ENCODE measurements at places on chromosomes 2 and 18.

- DNase-seq: no peak
Observed at GRCh38 chr18:12803069-12803936, 80.7 kb downstream of the PTPN2 start.

- DNase-seq: peak; percentile 17
Observed at GRCh38 chr18:77004555-77005380, 127.8 kb downstream of the MBP start.

- no peak for DNase-seq
Observed at GRCh38 chr18:3177902-3178687, 41.7 kb downstream of the MYOM1 start.

DNA sequence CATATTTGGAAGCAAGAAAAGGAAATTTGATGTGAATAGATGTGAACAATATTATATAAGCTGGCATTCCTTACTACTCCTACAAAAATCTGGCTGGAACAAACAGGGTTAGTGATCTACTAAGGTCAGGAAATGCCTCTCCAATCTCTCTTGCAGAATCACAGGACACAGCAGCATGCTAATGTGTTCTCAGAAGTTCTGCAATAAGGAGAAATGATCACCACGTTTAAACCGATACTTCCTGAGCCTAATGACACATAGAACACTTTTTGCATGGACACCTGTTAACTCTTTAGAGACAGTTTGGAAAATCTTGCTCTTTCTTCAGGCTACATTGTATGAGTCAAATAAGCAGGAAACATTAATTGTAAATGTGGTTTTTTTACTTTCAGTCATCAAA, 89.6 kb upstream of the MAP3K20 start:
- no peak for DNase-seq

DNA sequence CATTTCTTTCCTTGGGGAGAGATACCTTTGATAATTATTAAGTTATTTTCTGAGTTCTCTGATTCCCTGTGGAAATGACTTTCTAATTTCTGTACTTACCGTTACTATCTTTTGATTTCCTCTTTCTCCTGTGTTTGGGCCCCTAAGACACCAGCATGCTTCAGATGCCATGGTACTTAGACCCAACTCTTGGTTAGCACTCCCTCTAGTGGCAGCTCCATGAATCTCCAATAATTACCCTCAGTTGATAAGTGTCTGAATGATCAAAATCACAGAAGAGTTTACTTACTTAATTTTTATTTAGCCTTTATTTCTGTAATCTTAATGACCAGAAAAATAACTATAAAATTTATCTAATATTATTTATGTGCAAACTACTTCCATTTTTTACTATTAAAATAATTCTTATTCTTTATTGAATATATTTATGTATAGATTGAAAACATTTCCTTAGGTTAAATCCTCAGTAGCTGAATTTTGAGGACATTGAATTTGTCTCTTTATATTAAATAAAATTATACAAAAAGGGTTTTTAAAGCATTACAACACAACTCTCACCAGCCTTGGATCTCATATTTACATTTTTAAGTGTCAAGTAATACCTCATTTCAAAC, 300.4 kb downstream of the KCNS3 start:
- peak; percentile 3 for DNase-seq

DNA sequence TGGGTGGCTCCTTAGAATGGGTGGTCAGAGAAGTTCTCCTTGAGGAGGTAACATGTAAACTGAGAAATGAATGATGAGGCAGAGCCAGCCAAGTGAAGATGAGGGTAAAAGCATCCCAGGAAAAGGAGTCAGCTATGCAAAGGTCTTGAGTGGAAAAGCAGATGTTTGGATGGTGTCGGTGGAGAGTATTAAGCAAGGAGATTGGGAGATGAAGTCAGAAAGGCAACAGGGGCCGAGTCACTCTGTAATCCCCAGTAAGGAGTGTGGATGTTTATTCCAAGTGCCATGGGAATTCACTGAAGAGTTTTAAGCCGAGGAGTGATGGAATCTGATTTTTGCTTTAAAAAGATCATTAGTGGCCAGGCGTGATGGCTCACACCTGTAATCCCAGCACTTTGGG, 3.4 kb upstream of the STAMBP start:
- DNase-seq: no peak

DNA sequence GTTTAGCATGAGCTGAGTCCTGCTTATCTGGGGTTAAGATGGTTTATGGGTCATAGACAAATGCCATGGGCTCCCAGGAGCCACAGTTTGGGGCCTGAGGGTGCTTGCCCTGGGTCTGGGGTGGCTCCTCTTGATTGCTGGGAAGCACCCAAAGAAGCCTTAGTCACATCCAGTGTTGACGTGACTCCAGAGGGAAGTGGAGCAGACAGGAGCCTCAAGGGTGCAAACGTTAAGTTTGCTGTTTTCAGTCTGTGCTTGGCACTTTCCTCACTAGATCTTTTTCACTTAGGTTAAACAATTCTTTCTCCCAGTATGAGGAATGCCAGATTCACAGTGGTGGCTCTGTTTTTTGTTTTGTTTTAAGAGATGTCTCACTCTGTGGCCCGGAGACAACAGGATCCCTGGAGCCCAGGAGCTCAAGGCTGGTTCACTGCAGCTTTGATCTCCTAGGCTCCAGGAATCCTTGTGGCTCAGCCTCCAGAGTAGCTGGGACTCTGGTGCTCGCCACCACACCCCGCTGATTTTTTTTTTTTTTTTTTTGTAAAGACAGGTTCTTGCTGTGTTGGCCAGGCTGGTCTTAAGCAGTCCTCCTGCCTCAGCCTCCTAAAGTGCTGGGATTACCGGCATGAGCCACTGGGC, 251.3 kb downstream of the FAM210A start:
- no peak for DNase-seq

- no peak for DNase-seq
Observed at GRCh38 chr2:46334389-46335271, 37.4 kb downstream of the EPAS1 start.

DNA sequence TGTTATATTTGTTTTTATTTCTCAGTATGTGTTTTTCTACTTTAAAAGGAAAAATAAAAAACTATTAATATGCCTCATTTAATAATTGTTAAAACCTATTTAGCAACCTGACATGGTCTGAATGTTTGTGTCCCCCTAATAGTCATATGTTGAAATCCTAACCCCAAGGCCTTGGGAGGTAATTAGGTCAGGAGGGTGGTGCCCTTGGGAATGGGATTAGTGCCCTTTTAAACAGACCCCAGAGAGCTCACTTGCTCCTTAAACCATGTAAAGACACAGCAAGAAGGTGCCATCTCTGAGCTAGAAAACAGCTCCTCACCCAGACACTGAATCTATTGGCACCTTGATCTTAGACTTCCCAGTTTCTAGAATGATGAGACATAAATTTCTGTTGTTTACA, 71.8 kb downstream of the CHST9 start:
- DNase-seq: no peak

- DNase-seq: no peak
Observed at GRCh38 chr2:230312638-230313037, 14.4 kb upstream of the SP140L start.

DNA sequence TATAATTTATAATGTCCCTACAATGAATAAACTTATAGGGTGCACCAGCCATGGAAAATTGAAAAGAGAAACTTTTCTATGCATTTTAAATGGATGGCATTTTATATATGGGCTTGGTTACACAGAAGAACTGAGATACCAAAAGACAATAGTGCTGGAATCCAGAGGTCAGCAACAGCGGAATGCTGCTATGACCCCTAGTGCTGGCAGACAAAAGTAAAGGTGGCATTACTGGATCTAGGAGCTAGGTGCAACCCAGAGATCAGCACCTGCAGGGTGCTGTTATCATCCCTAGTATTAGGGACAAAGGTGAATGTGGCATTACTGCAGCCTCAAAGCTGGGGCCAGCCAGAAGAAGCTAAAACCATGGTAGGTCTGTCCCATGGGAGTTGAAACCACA, 392.7 kb upstream of the ST6GAL2 start:
- no peak for DNase-seq

DNA sequence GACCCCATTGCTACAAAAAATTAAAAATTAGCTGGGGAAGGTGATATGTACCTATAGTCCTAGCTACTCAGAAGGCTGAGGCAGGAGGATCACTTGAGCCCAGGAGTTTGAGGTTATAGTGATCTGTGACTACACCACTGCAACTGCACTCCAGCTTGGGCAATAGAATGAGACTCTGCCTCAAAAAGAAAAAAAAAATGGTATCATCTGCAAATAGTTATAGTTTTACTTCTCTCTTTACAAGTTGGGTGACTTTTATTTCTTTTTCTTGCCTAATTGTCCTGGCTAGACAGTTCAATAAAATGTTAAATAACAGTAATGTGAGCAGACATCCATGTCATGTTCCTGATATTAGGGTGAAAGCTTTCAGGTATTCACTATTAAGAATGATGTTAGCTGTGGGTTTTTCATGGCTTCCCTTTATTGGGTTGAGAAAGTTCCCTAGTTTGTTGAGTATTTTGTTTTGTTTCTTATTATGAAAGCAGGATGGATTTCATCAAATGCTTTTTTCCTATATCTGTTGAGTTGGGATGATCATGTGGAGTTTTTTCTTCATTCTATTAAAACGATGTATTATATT, 24.9 kb upstream of the ACOXL start:
- DNase-seq: no peak

GRCh38 chr2:232999354-232999753, 13.7 kb downstream of the NGEF start:
- no peak for DNase-seq

GRCh38 chr2:181077128-181077709, 96.8 kb downstream of the UBE2E3 start:
- peak; percentile 41 for DNase-seq

GRCh38 chr2:85735691-85736090, 18.1 kb upstream of the ATOH8 start:
- DNase-seq: no peak

GRCh38 chr2:160568856-160569255, 75.2 kb upstream of the RBMS1 start:
- DNase-seq: no peak
